HS-27A (cell line): ENCODE measurements at places on chromosomes 16 and 17.

DNA sequence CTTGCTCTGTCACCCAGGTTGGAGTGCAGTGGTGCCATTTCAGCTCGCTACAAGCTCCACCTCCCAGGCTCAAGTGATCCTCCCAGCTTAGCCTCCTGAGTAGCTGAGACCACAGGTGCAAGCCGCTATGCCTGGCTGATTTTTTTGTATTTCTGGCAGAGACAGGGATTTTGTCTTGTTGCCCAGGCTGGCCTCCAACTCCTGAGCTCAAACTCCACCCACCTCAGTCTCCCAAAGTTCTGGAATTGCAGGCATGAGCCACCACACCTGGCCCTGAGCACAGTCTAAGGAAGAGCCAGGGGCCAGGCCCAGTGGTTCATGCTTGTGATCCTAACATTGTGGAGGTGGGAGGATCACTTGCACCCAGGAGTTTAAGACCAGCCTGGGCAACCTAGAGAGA is 21.8 kb upstream of the BCO1 start:
- DNase-seq, result no peak

- DNase-seq, result no peak
These were observed 158.6 kb upstream of the CDH5 start for GRCh38 chr16:66207883-66208265.

DNA sequence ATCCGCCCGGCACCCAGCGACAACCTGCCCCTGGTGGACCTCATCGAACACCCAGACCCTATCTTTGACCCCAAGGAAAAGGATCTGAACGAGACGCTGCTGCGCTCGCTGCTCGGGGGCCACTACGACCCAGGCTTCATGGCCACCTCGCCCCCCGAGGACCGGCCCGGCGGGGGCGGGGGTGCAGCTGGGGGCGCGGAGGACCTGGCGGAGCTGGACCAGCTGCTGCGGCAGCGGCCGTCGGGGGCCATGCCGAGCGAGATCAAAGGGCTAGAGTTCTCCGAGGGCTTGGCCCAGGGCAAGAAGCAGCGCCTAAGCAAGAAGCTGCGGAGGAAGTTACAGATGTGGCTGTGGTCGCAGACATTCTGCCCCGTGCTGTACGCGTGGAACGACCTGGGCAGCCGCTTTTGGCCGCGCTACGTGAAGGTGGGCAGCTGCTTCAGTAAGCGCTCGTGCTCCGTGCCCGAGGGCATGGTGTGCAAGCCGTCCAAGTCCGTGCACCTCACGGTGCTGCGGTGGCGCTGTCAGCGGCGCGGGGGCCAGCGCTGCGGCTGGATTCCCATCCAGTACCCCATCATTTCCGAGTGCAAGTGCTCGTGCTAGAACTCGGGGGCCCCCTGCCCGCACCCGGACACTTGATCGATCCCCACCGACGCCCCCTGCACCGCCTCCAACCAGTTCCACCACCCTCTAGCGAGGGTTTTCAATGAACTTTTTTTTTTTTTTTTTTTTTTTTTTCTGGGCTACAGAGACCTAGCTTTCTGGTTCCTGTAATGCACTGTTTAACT is 1.0 kb downstream of the NOG start:
- no peak for DNase-seq

GRCh38 chr16:50861970-50862411 is 120.1 kb downstream of the CYLD start:
- DNase-seq, result peak; percentile 26

DNA sequence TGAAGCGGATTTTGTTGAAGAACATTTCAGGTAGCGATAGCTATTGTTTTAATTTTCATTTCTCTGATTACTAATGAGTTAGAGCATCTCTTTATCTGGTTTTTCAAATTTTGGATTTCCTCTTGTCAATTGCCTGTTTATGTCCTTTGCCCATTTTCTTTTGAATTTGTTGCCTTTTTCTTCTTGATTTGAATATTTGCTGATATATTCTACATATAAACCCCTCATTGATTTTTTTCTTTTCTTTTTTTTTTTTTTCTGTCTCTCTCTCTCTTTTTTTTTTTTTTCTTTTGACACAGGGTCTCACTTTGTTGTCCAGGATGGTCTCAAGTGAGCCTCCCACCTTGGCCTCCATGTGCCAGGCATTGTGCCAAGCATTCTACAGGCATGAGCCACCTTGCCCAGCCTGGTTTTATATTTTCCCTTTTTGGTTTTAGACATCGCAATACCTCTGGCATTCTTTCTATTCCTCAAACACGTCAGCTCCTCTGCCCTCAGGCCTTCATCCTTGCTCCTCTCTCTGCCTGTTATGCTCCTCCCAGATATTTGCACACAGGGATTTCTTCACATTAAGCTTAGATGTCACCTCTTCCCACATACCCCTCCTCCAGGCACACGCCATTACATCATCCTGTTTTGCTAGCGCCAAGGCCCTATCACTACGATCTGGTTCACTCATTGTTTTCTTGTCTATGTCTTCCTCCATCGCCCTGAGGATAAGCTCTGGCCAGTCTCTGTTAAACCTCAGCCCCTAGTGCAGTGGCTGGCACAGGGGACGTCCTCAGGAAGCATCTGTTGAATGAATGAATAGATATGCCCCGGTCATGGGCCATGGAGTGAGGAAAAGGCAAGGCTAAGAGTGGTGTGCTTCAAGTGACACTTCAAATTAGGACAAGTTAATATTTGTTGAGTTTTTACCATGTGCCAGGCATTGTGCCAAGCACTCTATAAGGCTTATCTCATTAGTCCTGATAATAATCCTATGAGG is 8.6 kb downstream of the SARM1 start:
- no peak for DNase-seq

DNA sequence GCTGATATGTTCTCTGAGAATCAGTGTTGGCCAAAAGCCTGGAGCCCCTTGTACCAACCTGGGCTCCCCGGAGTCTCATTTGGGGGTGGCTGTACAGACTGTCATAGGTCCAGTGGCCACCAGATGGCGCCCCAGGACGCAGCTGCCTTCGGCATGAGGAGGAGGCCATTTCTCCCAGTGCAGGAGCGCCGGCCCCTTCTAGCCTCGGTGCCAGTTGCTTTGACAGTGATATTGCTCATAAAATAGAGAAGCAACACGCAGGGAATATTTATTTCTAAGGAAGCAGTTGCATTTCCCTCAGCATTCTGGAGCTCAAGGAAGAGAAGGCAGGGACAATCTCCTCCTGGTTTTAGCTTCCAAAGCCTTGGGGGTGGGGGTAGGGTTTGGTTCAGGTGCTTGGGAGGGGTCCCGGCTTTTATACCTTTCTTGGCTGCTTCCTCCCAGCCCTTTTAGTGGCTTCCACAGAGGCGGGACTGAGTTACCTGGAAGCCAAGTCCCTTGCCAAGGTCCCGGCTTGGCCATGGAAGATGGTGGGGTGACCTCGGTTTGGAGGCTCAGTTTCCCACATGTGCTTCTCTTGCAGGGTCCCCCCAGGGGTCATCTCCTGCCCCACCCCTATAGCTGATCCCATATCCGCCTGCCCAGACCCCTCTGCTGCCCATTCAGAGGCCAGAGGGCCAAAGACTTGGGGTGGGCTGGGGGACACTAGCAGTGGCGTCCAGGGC is 117.8 kb upstream of the CDC42EP4 start:
- DNase-seq, result peak; percentile 8

- no peak for DNase-seq
These were observed 20.7 kb upstream of the SP2 start for GRCh38 chr17:47875011-47875985.
